ENCODE measurements at places on chromosomes 6 and 20.

DNA sequence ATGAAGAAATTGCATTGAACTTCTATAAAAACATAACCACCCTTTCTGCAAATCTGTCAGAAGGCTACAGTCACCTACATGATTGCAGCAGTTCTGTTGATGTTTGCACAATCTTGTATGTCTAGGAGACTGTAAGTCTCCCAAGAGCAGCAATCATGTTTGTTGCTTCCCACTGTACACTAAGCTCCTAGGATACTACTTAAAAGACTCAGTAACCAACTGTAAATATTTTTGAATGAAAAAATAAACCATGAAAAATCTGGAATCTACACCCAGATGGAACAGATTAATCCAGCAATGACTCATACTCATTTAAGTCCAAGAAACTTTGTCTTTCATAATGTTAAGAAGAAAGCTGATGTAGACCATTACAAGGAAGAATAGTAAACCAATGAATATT, 168.5 kb upstream of the ATXN1 start:
- no peak for DNase-seq

DNA sequence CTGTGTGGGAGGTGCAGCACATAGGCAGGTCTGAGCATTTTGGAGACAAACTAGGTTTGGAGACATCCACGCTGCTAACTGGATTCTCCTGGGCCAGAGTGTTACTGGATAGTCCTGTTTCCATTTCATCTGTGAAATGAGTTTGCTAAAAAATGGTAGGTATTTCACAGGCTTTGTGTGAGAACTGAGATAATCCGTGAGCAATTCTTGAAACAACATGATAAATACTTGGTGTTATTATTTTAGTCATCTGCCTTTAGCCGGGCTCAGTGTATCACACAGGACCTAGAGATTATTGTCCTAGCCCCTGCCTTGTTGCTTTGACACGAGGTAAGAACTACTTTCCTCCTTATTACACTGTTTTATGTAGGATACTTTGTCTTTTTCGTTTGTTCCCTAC, 63.0 kb downstream of the PRR18 start:
- DNase-seq = no peak

GRCh38 chr6:81683912-81684311, 68.6 kb downstream of the TENT5A start:
- DNase-seq = no peak

GRCh38 chr6:11317885-11318771, 85.7 kb upstream of the NEDD9 start:
- peak; percentile 53 for DNase-seq

- DNase-seq = peak; percentile 32
Observed at GRCh38 chr20:46308258-46309157, at the start of gene CDH22. Gene CDH22 (minus strand): TSS chr20:46308498. CDS start chr20:46251294, 57,204 bp downstream.

All from stimulated activated CD4-positive, alpha-beta T cell treated with anti-CD3 and anti-CD28 coated beads, Interleukin-12 subunit alpha, Interleukin-12 subunit beta, amount 100 ng/mL, for 24 hours (primary cell).